ENCODE measurements at places on chromosomes 2 and 18. TPM values are rescaled to one million over a fixed set of nuclear protein-coding genes. Genes with fewer than 3 reads are reported as not detected.

EML4 gene
- total RNA-seq, result 56.8 TPM

PNPT1 gene
- 24.0 TPM for total RNA-seq

METTL5 gene
- 32.7 TPM for total RNA-seq

CD302 gene
- 2.5 TPM for total RNA-seq

GKN1 gene
- not detected for total RNA-seq

RGPD3 gene
- total RNA-seq, result under 0.01 TPM

EGR4 gene
- total RNA-seq, result not detected

SCG2 gene
- total RNA-seq, result 36.4 TPM

FAM237A gene
- not detected for total RNA-seq

IL1A gene
- not detected for total RNA-seq

CFAP65 gene
- not detected for total RNA-seq

L3MBTL4 gene
- under 0.01 TPM for total RNA-seq

ECEL1 gene
- total RNA-seq, result not detected

RESP18 gene
- not detected for total RNA-seq

ZSWIM2 gene
- total RNA-seq, result not detected

THSD7B gene
- total RNA-seq, result not detected

ELOA2 gene
- total RNA-seq, result not detected

RGPD5 gene
- total RNA-seq, result 23.0 TPM

IMPACT gene
- total RNA-seq, result 26.7 TPM

EPB41L3 gene
- 0.68 TPM for total RNA-seq

FZD7 gene
- 8.0 TPM for total RNA-seq

UGT1A4 gene
- not detected for total RNA-seq

FMNL2 gene
- 13.6 TPM for total RNA-seq

ARMC9 gene
- 147 TPM for total RNA-seq

PPIL3 gene
- 54.5 TPM for total RNA-seq

LRRTM1 gene
- total RNA-seq, result not detected

WDSUB1 gene
- total RNA-seq, result 3.8 TPM

MAL gene
- total RNA-seq, result not detected

UGT1A5 gene
- not detected for total RNA-seq

SLC4A5 gene
- not detected for total RNA-seq

RAB17 gene
- total RNA-seq, result 0.45 TPM

PFN4 gene
- not detected for total RNA-seq

Measured in smooth muscle cell of the coronary artery (primary cell).